ENCODE measurements at places on chromosomes 11 and 22.

DNA sequence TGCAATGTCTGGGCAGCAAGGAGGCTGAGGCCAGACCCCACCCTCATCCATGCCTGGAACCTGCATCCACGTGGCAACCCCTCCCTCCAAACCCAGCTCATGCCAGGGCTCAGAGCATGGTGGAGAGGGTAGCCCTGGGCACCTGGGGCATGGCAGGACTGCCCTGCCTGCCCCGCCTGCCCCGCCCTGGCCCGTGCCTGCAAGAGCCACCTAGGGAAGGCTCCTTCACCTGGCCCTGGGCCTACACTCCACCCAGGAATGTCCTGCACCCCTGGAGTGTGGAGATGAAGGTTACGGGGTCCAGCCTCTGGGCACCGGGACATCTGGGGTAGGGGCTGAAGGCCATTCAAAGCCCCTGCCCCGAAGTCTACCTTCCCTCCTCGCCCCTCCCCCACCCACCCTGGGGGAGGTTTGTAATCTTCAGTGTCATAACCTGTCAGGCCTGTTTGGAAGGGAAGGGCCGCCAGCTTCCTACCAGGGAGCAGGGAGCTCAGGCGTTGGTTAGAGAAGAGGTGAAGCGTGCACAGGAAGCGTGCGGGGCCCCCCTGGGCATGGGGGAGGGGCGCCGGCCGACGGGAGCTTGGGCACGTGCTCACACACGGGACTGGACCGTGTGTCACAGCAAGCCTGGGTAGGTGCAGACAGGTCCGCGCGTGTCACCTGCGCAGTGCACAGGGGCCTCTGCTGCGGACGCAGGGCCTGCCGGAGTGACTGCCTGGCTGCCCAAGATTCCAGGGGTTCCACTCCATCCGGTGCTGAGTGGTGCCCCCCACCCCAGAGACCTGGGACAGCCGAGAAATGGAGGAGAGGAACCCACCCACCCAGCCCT is 30.7 kb upstream of the TH start:
- no peak for DNase-seq

DNA sequence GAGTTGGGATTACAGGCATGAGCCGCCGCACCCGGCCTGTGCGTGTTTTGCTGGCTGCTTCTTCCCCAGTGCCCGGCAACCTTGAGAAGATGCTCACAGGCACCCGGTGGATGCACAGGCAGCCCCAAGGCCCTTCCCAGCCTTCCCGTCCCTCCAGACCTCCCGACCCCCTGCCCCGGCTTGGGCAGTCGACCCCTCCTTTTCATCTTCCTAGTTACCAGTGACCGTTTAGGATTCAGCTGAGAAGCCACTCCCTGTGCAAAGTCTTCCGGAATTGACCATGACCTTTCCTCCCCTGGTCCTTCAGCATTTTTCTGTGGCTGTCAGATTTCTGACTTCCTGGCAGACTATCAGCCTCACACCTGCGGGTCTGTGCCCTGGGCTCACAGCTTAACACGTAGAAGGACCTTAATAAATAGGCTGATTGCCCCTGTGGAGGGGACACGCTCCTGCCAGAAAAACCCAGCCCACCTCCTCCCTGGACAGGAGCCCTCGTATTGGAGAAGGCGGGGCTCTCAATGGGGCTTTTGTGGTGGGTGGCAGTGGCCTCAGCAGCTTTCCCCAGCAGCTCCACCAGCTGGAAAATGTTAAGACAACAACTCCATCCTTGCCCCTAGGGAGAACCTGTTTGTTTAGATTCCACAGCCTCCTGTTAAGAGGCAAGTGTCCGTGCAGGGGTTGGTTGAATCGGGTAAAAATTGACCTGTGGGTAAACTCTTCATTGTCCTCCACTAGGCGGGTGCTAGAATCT is 10.4 kb upstream of the ANO1 start:
- peak; percentile 55 for DNase-seq

GRCh38 chr11:115197433-115197832 is 306.8 kb downstream of the CADM1 start:
- no peak for DNase-seq

GRCh38 chr22:42277988-42278776 is 7.7 kb upstream of the TCF20 start:
- no peak for DNase-seq

GRCh38 chr11:15672825-15673224 is 558.1 kb downstream of the INSC start:
- no peak for DNase-seq
